ENCODE measurements at places on chromosomes 5 and 9.

- no peak for DNase-seq
These were observed 34.4 kb upstream of the PALM2AKAP2 start for GRCh38 chr9:109745335-109746283.

DNA sequence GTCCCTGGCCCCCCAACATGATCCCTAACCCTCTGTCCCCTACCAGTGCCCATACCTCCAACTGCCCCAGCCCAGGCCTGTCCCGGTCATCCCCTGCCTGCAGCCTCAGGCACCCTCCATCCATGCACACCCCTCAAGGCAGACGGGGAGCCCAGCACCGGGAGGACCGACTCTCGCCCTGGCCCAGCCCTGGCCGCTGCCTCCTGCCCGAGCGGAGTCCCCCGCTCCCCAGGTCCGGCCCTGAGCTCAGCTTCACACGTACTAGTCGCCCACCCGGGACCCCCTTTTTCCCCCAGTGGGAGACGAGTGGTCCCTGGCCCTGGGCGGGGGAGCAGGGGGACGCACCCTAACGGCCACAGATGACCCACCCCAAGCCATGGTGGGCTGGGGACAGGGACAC, 49.0 kb upstream of the UBAC1 start:
- no peak for DNase-seq

DNA sequence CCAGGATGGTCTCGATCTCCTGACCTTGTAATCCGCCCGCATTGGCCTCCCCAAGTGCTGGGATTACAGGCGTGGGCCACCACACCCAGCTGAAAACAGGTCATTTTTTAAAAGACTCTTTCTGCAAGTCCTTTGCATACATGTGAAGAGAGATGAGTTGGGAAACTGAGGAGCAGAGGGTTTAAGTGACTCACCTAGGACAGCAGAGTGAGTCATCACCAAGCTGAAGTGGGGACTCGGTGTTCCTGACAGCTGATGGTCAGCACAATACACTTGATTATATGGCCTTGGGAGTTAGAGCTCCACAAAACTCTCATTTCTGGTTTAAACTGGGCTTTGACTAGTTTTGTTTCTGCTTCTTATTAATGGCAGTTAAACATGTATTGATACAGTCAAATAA, 38.1 kb upstream of the SSBP2 start:
- no peak for DNase-seq

GRCh38 chr5:109351988-109352864, 57.5 kb downstream of the PJA2 start:
- no peak for DNase-seq

- no peak for DNase-seq
These were observed at the start of gene NIM1K for GRCh38 chr5:43191740-43192557. Gene NIM1K (plus strand): TSS chr5:43192225. CDS start chr5:43245776, 53,551 bp downstream.

DNA sequence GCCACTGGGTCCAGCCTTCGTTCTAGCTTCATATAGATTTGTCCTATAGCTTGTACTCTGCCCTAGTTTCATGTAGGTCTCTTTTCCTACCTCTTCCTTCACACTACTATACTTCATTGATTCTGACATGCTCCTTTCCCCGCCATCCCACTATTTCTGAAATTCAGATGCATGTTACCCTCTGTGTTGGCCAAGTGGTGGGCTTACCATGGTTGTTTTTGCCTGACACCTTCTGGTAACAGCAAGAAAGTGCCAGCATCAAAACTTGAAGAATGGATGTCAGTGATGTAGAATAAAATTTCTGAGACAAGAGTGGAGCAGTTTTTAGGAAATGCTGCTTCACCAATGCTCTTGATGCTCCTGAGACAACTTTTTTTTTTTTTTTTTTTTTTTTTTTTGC, 19.5 kb upstream of the SERINC5 start:
- DNase-seq = no peak

GRCh38 chr9:24398466-24398865, 147.2 kb downstream of the IZUMO3 start:
- DNase-seq = no peak

Measured in stimulated activated CD8-positive, alpha-beta memory T cell treated with anti-CD3 and anti-CD28 coated beads, Interleukin-7, amount 100 ng/mL, for 24 hours (primary cell).